ENCODE measurements at places on chromosomes 1 and 21.
A peak's percentile ranks its signal among the peaks of the same experiment; 100 is the strongest.

GRCh38 chr1:56617141-56617540 is 28.0 kb upstream of the PRKAA2 start:
- no peak for DNase-seq

DNA sequence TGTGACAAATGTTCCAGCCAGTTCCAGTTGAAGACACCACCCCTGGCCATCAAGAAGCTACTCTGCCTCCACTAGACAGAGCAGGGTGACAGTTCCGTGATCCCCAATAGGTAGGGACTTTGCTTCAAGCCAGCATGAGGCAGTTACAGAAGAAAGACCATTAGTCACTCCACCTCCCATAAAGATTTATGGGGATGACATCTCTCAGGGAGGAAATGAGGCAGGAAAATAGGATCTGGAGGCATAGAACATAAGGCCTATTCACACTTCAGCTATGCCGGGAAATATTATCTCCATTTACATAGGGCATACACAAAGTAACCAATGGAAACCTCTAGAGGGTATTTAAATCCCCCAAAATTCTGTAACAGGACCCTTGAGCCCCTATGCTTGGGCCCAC is 3.5 kb upstream of the GBP7 start:
- DNase-seq = no peak

- DNase-seq = no peak
These were observed 45.6 kb downstream of the ZNF281 start for GRCh38 chr1:200364091-200364759.

GRCh38 chr21:28337315-28337714 is 655.4 kb downstream of the LTN1 start:
- peak; percentile 32 for DNase-seq

DNA sequence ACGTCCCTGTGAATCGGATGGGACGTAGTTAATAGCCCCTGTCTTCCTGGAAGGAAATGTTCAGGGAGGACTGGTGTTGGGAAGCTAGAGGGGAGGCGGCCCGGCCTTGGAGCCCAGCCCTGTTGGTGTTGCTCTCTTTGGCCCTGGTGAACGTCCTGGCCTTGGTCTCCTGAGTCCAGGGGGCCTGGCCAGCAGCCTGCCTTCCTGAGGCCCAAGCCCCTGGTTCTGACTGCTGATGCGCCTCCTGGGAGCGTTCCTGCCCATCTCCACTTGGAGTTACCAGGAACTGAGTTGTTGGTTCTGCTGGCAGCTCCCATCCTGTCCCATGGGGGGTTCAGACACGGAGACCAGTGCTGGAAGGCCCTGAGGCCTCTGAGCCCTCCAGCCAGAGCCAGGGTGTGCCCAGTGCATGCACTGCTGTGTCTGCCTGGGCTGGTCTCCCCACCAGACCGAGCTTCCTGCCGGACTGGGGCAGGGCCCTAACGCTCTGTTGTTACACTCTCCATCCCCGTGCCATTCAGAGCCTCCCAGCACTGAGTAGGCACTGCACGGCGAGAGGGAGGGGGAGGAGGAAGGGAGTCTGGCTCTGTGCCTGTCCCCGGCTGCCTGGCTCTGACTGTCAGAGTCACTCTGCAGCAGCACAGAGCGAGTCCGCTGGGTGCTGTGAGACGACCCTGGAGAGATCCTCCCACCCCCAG is 382.5 kb upstream of the VAMP3 start:
- no peak for DNase-seq

GRCh38 chr1:97826820-97827219 is 94.0 kb downstream of the DPYD start:
- peak; percentile 87 for DNase-seq

GRCh38 chr1:25927521-25928265 is 21.5 kb upstream of the STMN1 start:
- DNase-seq = peak; percentile 93

DNA sequence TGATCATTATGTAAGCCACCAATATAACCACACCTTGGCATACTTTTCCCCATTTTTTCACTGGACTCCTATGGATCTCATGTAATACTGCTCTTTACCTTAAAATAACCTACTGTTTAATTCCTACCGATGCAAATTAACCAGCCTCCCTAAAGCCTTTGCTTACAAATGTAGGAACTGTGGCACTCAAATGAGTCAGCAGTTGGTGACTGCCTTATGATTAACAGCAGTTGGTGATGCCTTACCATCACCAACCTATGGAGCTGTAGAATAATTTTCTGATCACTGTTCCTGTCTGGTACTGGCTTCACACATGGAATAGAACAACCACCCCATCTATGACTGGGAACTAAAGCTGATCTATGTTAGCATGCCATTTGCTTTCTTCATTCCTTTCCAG is 7.8 kb upstream of the NUDT17 start:
- no peak for DNase-seq

GRCh38 chr1:150928286-150928685 is 2.1 kb downstream of the SETDB1 start:
- DNase-seq = no peak

GRCh38 chr1:52235646-52236045 is 93.8 kb downstream of the ZFYVE9 start:
- no peak for DNase-seq

GRCh38 chr1:28136922-28137613 is 39.4 kb downstream of the PTAFR start:
- no peak for DNase-seq

DNA sequence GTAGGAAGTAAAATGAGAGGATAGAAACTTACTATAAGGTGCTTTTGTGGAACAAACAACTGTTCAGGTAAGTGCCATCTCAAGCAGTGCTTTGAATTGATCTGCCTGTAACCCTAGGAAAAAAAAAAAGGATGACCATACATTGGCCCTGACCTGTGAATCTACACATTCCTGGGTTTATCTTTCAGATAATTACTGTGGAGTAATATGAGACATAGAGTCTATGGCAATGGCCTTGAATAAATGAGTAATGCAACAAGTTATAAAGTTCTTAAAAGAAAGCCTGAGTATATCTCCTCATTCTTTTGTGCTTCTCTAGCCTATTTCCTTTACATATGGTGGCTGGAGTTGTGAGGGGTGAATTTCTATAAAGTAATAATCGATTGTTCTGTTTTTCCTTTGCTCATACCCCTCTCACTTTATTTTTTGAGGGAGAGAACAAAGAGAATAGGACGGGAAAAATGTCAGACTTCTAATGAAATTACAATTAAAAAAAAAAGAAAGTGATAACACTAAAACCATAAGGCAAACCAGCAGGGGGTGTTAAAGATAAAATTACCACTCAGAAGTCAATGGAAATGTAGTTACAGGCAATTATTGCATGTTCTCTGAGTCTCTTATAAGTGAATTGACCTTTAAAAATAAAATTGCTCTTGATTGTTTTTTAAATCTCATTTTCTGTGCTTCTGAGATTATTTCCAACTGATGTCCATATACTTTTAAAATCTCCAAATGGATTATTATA is 12.4 kb upstream of the ATP1A1 start:
- no peak for DNase-seq

- no peak for DNase-seq
These were observed 78.2 kb downstream of the RWDD3 start for GRCh38 chr1:95312181-95312580.

- no peak for DNase-seq
These were observed 13.9 kb downstream of the CYP4A11 start for GRCh38 chr1:46927249-46927835.

DNA sequence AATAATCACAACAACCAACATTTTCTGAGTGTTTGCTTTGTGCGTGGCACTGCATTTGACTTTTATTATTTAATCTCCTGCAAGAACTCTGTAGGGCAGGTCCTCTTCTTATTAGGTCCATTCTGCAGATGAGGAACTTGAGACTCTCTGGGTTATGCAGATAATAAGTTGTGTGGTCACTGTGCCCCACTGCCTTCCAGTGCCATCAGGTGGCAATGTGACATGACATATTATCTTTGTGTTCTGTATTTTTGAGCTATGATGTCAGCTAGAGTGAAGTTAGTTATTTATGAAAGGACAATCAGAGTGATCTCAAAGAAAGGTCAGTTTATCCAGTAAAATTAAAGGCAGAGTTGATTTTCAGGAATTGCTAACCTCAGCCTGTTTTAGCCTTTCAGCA is 196.0 kb downstream of the FMN2 start:
- DNase-seq = no peak

DNA sequence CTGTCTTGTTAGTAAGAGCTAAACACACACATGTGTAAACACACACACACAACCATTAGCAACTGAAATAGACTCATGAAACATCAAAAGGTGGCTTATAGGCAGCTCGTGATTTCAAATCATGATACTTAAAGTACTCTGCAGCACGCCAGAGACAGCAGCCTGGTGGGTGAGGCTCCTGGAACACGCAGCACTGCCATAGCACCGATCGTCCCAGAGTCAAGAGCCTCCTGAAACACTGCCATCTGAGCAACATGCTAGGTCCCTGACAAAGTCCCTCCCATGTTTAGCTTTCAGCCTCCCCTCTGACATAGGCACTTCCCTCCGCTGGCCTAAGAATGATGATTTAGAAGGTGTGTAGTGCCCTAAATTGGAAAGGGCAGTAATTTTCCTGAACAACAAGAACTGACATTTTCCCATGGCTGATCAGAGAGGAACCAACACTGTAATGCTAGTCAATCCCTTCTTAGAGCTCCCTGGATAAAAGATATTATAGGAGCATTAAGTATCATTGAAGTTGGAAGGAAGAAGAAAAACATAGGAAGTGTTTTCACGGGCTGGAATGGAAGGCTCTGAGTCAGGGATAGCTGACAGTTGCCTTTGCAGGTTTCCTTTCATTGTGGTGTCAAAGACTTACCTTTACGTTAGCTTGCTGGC is 14.1 kb upstream of the DPT start:
- no peak for DNase-seq

GRCh38 chr1:6271554-6271953 is 10.7 kb upstream of the GPR153 start:
- DNase-seq = peak; percentile 85
